ENCODE measurements at places on chromosomes 12 and 14.

GRCh38 chr14:100891051-100891450, 12.5 kb downstream of the RTL1 start:
- DNase-seq: no peak

GRCh38 chr14:93976477-93977057, at the start of gene ASB2:
Gene ASB2, minus strand, starts transcription at chr14:93976570. Its CDS starts 12,031 bp downstream, at chr14:93964539.
- DNase-seq: peak; percentile 72

DNA sequence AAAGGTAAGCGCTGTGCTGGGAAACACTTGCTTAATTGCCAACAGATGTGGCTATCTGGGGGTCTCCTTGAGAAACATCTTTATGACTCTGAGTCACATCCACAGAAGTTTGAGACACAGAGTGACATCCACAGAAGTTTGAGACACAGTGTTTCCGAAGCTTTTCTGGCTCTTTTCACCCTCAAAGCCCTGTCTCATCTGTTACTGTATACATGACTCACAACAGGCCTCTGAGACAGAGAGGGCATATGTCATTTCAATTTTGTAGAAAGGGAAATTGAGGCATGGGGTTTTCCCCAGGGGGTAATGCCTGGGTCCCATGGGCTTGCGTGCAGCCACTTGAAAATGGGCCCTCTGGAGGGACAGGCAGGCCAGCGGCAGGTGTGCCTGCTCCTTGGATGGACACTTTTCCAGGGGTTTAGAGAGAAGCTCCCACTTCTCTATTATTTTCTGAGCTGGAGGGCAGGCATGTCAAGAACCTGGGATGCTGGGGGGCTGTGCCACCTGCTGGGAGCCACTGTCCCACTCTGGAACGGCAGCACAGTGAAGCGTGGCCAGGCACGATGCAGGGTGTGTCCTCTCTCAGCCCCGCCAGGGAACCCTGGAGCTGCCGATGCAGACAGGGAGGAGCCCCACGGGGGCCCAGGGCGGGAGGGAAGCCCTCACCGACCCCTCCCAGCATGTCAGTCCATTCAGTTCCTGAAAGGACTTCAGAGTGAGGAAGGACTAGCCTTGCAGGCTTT, 111.3 kb upstream of the FKBP4 start:
- DNase-seq: no peak

- peak; percentile 27 for DNase-seq
These were observed 172.8 kb downstream of the ETV6 start for GRCh38 chr12:11822081-11822834.

GRCh38 chr12:42590330-42590934, 886 bp upstream of the PRICKLE1 start:
- no peak for DNase-seq

GRCh38 chr12:45138609-45139008, 77.3 kb upstream of the ANO6 start:
- DNase-seq: no peak

DNA sequence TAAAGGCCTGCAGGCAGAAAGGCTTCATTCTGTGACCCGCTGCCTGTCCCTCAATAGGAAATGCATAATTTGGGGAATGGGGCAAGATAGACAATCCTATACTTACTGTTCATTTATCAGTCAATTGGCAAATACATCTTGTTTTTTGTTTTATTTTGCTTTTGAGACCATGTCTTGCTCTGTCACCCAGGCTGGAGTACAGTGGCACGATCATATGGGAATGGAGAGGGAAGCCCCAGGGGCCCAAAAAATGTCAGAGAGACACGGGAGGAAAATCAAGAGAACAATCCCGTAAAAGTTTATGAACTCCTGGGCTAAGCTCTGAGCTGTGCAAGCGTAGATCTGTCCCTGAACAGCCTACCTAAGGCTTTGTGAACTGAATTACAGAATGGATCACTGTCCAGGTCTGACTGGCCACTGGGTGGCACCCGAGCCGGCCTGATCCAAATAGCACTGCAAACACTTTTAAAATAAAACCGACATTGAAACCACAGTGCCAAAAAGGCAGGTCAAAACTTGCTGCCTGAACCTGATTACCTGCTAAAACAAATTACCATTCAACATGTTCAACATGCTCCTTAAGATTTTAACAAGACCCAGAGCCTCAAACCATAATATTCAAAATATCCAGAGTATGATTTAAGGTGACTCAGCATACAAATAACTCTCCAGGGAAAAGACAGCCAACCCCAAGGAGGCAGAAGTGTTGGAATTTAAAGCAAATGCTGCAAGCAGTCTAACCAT, 11.8 kb downstream of the COPS7A start:
- peak; percentile 35 for DNase-seq

GRCh38 chr12:54749191-54749818, 101.1 kb upstream of the DCD start:
- peak; percentile 64 for DNase-seq

- no peak for DNase-seq
These were observed 24.0 kb upstream of the GNG2 start for GRCh38 chr14:51836417-51836816.

- DNase-seq: no peak
These were observed 42.9 kb upstream of the NT5DC3 start for GRCh38 chr12:103883908-103884307.

- DNase-seq: no peak
These were observed 1.5 kb downstream of the PRKCH start for GRCh38 chr14:61322799-61323290.

DNA sequence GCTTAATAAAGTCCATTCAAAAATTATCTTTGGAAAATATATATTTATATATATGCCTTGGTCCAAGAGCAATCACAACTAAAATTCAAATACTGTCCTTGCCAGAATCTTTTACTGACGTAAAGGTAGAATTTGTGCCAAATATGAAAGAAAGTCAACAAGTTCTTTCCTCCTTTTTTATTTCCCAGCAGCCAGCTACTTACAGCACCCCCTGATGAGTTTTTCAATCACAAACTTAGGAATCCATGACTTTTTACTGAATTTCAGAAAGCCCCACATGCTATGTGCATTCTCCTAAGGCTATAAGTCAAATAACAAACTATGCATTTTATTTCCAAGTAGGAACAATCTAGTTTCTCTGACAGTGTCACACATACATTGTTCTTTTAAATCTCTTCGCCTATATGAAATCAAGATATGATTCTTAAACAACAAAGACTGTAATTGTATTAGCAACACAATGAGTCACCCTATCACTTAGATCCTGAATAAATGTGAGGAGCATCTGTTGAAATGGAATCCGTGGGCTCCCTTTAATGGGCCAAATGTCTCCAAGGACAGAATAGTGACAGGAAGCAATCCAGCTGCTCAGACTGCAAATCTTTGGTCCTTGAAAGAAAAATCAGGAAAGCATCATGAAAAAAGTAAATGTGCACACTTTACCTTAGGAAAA, 271.4 kb downstream of the DUSP6 start:
- DNase-seq: no peak

- DNase-seq: no peak
These were observed 18.3 kb downstream of the ALDH6A1 start for GRCh38 chr14:74065746-74066575.

- DNase-seq: no peak
These were observed 262.0 kb upstream of the G2E3 start for GRCh38 chr14:30296931-30297405.

GRCh38 chr14:95250140-95250769, 69.5 kb downstream of the CLMN start:
- no peak for DNase-seq

DNA sequence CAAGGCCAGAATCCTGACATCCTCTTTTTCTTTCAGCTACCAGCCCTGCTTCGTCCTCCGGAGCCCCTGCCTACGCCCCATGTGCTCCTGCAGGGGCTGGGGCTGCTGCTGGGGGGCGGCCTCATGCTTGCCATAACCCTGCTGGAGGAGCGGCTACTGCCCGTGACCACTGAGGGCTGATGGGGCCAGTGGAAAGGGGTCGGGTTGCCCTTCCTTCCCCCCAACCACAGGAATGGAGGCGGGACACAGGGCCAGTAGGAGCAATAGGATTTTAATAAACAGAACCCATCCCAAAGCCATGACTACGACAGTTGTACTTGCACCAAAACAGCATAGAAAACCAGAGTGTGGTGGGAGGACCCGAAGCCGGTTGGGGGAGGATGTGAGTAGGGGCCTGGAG, 7.7 kb downstream of the SLC39A5 start:
- DNase-seq: no peak

DNA sequence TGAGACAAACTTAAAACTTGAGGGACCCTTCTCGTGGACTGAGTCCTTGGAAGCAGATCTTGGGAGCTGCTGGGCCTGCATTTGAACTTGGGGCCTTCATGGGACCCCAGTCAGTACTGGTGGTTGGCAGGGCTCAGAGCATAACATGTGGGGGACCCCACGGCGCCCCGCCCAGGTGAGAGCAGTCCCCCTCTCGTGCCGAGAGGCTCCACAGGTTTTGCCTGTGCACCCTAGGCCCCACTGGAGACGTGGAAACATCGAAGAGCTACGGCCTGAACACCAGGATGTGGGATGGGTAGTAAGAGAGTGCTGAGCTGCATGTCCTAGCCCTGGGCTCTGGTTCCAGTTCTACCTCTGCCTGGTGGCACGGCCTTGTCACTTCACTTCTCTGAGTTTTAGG, 84.1 kb downstream of the CACNA1C start:
- no peak for DNase-seq

DNA sequence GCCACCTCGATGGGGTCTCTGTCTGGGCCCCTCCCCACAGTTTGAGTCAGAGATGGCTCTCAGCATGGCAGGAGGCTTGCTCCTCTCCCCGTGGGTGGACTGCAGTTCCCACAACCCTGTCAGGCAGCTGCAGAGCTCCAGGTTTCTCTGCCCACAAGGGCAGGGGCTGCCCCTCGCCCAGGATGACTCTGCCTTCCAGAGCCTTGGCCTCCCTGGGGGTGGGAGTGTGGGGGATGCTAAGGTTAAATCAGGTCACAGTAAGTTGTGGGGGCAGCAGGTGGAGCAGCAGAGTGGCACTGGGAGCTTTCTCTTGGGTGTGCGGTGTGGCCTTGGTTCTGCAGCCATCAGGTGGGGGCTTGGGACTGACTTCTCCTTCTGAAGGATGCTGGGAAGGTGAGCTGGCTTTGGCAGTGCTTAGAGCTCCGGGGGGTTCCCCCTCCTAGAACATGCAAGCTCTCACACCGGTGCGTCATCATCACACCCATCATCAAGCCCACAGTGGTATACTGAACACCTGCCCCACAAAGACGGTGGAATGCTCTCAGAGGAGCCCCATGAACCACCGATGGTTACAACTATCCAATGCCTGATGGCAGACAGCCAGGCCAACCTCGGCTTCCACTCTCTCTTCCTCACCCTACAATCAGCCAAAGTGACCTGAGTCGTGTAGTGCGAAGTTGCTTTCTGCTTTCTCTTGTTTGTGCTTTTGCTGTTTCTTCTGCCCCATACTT, 39.7 kb downstream of the ERH start:
- DNase-seq: no peak

GRCh38 chr12:96034621-96035282, 635 bp downstream of the LTA4H start:
- peak; percentile 30 for DNase-seq

DNA sequence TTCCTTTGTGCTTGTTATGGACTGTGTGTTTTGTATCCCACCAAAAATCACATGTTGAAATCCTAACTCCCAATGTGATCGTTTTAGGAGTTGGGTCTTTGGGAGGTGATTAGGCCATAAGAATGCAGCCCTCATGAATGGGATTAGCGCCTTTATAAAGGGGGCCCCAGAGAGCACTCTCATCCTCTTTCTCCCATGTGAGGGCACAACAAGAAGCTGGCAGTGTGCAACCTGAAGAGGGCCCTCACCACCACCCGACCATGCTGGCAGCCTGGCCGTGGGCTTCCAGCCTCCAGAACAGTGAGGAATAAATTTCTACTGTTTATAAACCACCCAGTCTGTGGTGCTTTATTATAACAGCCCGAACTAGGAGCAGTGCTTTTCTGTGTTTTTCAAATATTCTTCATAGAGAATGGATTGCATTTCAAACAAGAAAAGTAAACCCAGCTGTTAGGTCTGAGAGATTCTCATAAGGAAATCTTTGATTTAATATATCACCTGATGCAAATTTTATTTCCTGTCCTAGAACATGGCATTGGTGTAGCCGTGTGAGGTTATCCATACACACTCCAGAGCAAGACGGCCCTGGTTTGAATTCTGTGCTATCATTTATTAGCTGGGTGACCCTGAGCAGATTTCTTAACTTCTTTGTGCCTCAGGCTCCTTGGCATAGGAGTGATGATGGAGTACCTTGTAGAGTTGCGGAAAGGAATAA, 27.8 kb downstream of the HSPB8 start:
- DNase-seq: no peak

GRCh38 chr12:26954027-26954426, 15.8 kb downstream of the FGFR1OP2 start:
- peak; percentile 72 for DNase-seq

- DNase-seq: no peak
These were observed 16.4 kb downstream of the KRT18 start for GRCh38 chr12:52965337-52965731.
